ENCODE measurements at places on chromosomes 2 and 18.

DNA sequence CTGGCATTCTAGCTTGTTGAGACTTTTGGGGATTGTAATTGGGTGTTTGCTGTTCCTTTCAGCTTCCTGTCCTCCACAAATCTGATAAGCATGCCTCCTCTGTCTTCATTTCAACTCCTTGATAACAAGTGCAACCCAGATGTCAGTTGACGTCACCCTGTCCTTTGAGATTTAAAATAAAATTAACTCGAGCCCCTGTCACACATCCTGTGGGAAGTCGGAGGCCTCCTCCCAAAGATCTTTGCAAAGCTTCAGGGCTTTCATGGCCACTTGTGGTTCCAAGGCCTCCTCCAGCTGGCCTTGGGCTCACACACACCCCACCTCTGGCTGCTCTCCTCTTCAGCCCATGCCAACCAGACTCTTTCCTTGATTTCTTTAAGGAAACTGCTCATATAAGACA is 69.9 kb upstream of the ITGA6 start:
- no peak for DNase-seq

- no peak for DNase-seq
These were observed 16.8 kb upstream of the KCNK3 start for GRCh38 chr2:26675651-26676255.

- no peak for DNase-seq
These were observed 96.1 kb downstream of the PPP1R1C start for GRCh38 chr2:182081602-182082260.

- DNase-seq = no peak
These were observed 313.3 kb downstream of the AGAP1 start for GRCh38 chr2:235806986-235807750.

- no peak for DNase-seq
These were observed 77.3 kb upstream of the MMADHC start for GRCh38 chr2:149664896-149665295.

- DNase-seq = no peak
These were observed 60.3 kb downstream of the PTH2R start for GRCh38 chr2:208466920-208467298.

DNA sequence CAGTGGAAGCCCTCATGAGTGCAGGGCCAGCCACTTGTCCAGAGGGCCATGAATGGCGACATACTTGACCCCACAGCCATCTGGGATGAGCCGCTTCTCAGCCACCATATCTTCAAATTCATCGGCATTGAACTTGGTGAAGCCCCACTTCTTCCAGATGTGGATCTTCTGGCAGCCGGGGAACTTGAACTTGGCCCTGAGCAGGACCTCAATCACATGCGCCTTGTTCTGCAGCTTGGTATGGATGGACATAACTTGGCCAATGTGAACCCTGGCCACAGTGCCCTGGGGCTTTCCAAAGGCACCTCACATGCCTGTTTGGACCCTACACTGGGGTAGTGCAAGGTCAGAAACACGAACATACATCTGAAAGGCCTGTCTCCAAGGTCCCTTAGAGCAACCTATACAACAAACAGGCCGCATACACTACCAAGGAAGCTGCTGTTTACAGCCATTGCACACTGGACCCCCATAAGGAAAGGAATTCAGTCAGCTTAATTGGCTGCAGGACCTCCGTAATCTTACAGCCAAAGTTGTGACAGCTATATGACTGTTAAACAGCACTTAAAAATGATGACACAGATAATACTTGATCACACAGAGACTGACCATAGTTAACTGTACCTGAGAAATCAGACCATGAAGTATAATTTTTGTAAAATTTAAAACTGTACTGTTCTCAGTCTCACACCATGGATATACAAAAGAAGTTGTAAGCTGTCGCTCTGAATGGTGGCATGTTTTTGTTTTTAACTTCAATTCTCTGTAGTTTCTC is 53.8 kb downstream of the USP34 start:
- DNase-seq = no peak

- DNase-seq = no peak
These were observed 67.9 kb upstream of the GLS start for GRCh38 chr2:190812506-190813294.

GRCh38 chr2:74448771-74449170 is 6.1 kb upstream of the INO80B start:
- DNase-seq = no peak

GRCh38 chr2:138244501-138244925 is 257.1 kb upstream of the SPOPL start:
- DNase-seq = no peak
